Heart left ventricle (tissue), 16 donors: ENCODE measurements at places on chromosomes 2 and 18.

GRCh38 chr2:202604699-202605098, 30.1 kb upstream of the FAM117B start:
- DNase-seq = no peak

DNA sequence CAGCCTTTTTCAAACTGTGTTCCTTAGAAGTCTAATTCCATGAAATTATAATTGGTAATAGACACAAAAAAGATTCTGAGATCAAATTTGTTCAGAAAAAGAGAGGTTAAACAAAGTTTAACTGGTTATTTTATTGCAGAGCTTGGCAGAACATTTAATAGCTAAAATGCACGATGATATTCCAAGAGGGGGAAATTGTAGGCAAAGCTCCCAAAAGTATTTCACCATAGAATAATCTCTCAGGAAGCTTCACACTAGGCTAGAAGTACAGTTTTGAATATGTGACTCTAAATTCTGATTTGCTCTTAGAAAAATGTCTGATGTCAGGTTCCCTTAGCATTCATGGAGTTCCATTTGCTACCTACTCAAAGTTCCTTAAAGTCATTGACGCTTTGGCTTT, 292.4 kb upstream of the SETBP1 start:
- DNase-seq = no peak

- no peak for DNase-seq
Measured at GRCh38 chr2:48120759-48121242, 214.5 kb upstream of the FBXO11 start.

- DNase-seq = no peak
Measured at GRCh38 chr2:144912206-144912605, 392.3 kb upstream of the ZEB2 start.

DNA sequence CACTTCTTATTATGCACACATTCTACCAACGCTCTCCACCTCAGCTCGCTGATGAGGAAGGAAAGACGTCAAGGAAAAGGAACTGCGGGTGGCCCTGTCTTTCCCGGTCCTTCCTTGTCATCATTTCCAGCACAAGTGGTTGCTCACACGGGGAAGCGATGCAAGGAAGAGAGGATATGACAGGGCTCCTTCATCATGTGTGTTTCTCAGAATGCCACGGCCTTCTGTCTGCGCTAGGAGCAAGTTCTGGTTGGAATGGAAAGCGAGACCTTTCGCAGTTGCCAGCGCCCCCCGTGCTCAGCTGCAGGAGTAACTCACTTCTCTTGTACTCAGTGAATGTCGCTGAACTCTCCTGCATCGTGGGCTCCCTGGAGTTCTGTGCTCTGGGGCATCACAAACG, 191.8 kb upstream of the GLI2 start:
- DNase-seq = peak; percentile 37

GRCh38 chr2:30611583-30611982, 164.5 kb downstream of the LCLAT1 start:
- DNase-seq = no peak

DNA sequence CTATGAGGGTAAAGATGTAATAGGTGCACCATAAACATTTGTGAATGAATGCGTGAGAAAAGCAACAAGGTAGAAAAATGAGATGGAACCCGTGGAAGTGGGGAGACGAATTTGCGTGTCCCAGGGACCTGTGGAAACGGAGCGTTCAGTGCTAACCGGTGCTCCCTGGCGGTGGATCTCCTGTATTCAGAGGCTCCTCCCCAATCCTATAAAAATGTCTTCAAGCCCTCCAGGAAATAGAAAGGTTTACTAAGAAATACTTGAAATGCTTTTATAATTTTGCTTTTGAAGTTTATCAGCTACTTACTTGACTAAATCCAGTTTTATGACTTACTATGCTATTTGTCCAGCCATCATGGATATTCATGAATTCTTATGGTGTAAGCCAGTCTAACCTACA, 62.8 kb upstream of the RBM44 start:
- DNase-seq = no peak

- no peak for DNase-seq
Measured at GRCh38 chr18:78390952-78391348, 588.7 kb upstream of the SALL3 start.

GRCh38 chr18:9133225-9133624, 3.4 kb upstream of the ANKRD12 start:
- DNase-seq = no peak

DNA sequence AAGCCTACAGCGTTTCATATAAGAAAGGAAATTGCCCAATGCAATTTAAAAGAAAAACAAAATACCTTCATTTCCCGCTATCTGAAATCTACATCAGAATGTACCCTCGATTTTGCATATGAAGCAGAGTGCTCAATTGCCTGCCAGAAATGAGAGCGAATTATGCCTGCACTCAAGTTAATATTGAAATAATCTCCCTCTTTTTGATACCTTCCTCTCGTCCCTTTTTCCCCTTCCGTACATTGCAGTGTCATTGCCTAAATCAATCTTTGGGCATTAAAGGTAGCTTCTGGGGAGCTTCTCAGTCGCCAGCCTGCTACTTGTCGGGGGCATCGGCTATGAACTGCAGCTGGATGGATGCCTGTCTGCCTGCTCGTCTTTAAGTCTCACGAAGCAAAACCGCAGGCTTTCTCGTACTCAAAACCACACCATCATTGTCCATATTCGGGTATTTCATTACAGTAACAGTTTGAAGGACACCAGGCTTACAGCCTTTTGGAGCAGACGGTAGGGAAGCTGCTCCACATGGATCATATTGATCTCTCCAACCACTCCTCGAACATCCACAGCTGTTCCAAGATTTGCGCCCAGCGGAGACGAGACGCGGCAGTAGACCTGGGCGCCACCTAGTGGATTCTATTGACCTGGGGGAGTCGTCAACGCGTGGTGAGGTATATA, 64.0 kb upstream of the HNRNPA3 start:
- DNase-seq = peak; percentile 73

- no peak for DNase-seq
Measured at GRCh38 chr2:96485350-96485749, 19.8 kb downstream of the NEURL3 start.

GRCh38 chr2:197092431-197092830, 165.9 kb upstream of the PGAP1 start:
- no peak for DNase-seq

- DNase-seq = no peak
Measured at GRCh38 chr2:15738943-15739342, 147.3 kb downstream of the DDX1 start.

DNA sequence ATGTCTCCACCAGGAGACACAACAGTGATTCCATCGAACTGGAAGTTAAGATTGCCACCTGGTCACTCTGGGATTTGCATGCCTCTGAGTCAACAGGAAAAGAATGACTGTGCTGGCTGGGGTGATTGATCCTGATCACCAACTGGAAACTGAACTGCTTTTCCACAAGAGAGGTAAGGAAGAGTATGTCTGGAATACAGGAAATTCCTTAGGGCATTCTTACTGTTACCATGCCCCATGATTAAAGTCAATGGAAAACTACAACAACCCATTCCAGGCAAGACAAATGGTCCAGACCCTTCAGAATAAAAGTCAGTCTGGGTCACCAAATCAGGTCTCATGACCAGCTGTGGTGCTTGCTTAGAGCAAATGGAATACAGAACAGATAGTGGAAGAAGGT, 12.0 kb upstream of the DDX1 start:
- DNase-seq = no peak

- DNase-seq = no peak
Measured at GRCh38 chr2:163934131-163934530, 198.3 kb upstream of the FIGN start.

- no peak for DNase-seq
Measured at GRCh38 chr18:54358495-54359040, 862 bp downstream of the C18orf54 start.

- no peak for DNase-seq
Measured at GRCh38 chr2:95023222-95023597, 2.3 kb upstream of the MAL start.

GRCh38 chr2:101558740-101559525, 84.0 kb upstream of the RFX8 start:
- DNase-seq = no peak

DNA sequence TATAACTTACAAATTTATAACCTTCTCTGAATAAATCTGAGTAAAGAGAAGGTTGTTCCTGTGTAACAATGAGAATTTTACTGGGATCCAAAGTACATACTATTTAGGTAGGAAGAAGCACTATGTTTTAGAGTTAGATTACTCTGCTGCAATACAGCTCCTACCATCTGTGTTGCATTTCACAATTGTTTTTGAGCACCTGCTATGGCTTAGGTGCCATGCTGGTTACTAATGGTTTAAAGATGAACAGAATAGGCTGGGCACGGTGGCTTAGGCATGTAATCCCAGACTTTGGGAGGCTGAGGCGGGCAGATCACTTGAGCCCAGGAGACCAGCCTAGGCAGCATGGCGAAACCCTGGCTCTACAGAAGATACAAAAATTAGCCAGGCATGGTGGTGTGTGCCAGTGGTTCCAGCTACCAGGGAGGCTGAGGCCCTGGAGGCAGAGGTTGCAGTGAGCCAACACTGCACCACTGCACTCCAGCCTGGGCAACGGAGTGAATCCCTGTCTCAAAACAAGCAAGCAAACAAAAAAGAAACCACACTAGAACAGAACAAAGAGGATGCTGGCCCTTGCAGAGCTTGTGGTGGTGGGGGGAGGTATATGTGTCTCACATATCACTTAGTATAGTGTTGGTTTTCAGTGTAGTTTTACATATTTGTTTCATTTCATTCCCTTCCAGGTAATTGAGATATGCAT, 56.7 kb downstream of the SPTBN1 start:
- DNase-seq = no peak

DNA sequence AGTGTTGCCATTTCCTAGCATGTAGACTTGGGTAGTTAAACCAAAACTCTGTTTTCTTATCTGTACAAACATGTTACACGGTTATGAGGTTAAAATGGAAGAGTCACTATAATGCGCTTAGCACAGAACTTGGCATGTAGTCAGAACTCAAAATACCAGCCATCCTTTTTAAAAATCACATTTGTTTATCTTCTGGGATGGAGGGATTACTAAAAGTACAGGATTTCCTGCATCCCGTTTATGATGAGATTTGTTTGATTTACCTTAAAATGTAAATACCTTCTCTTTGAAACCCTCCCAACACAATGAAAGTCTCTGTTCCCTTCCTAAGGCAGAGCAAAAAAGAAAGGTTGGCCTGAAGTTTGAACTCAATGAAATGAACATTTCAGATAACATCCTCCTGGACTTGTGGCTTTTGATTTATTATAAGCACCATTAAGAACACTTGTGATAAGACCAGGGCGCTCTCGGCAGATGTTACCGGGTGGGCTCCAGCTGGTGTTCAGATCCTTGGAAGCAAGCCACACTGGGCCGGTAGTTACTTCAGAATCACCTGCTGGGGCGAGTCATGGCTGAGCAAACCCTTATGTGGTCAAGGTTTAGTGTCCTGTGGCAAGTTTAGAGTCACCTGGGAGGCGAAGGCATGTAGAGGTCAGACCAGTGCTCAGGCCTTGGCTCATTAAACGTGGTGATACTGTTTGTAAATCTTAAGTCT, 105.7 kb downstream of the MGAT5 start:
- DNase-seq = no peak

- DNase-seq = no peak
Measured at GRCh38 chr18:62081761-62082294, 105.0 kb downstream of the PIGN start.

DNA sequence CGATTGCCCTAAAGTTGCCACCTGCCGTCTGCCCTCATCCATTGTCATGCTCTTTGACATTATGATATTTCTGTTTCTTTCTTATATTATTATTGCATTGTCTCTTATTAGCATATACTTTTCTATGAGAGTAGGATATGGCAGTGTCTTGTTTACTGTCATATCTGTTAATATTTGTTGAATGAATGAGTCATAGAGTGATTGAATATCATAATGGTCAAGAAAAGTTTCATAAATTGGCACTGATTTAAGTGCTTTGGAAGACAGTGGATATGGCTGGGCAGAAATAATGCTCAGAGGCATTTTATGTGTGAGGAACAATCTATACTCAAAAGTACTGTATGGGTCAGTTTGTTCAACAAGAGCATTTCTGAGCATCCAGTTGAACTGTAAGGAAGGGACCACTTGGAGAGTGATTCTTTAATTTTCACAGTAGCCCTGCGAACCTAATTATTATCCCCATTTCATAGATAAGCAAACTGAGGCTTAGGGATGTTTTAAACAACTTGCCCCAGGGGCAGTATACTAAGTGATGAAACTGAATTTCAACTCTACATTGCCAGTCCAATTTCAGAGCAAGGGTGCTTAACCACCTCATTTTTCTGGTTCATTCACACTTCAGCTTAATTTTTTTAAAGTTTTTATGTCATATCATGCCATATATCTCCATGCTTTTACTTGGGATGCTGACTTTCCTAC, 175.5 kb upstream of the FOSL2 start:
- no peak for DNase-seq

DNA sequence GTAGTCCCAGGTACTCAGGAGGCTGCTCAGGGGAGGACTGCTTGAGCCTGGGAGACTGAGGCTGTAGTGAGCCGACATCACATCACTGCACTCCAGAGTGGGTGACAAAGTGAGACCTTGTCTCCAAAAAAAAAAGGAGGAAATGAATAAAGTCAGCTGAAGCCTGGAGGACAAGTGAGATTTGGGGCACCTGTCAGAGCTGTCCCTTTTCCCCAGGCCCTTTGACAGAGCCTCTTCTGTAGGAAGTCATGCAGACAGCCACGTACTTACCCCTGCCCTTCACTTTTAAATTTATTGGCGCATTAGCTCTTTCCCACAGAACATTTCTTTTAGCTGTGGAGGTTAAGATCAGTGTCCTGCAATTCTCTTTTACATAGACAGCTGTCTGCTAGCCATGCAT, 151.0 kb upstream of the DNMT3A start:
- no peak for DNase-seq

DNA sequence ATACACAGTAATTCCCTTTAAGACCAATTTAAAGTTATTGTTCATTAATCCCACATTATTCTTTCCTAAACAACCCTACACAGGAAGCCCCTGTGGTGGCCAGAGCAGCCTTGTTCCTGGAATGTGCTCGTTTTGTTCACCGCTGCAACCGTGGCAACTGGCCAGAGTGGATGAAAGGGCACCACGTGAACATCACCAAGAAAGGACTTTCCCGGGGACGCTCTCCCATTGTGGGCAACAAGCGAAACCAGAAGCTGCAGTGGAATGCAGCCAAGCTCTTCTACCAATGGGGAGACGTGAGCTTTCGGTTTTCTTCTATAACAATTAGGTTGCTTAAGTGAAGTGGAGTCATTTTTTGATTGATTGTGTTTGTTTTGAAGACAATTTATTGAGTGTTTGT, 101.0 kb downstream of the UNC80 start:
- DNase-seq = no peak

GRCh38 chr2:187451510-187451909, 3.5 kb upstream of the CALCRL start:
- DNase-seq = no peak

- no peak for DNase-seq
Measured at GRCh38 chr2:46804794-46805193, 110.8 kb downstream of the MCFD2 start.

DNA sequence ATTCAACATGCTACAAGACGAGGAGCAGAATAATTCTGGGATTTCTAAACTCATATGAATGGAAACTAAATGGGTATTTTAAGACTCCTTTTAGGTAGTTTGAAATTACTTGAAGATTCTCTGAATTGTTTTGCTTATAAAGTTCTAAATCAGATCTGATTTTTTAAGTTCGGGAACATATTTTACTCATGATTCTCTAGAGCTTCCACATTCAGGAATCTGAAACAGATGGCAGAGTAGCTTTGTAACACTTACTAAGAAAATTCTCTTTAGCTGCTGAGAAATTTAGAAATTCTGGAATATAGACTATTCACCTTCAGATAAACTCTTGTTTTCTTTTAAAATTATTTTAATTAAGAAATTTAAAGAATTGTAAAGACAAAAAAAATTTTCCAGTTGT, 13.7 kb downstream of the RBBP8 start:
- DNase-seq = no peak

GRCh38 chr2:84799772-84800171, 81.1 kb downstream of the TRABD2A start:
- DNase-seq = no peak
